ENCODE measurements at places on chromosomes 5 and 9.
A peak's percentile ranks its signal among the peaks of the same experiment; 100 is the strongest.

- no peak for DNase-seq
These were observed 60.8 kb downstream of the WDR41 start for GRCh38 chr5:77431286-77431685.

DNA sequence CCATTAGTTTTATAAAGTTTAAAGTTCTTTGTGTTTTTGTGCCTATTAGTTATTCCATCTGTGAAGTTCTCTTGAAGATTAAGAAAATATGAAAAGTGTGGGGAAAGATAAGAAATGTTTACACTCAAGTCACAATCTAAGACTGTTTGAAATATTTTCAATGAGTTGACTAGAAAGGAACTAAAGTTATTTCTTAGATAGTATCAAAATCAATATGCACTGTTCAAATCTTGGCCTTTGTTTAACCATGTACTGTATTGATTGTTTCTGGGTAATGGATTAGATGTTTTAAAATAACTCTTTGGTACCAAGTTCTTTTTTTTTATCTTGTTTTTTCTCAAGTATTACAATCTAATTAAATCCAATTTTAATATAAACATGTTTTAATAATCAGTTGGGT, 46.0 kb downstream of the SMC5 start:
- no peak for DNase-seq

DNA sequence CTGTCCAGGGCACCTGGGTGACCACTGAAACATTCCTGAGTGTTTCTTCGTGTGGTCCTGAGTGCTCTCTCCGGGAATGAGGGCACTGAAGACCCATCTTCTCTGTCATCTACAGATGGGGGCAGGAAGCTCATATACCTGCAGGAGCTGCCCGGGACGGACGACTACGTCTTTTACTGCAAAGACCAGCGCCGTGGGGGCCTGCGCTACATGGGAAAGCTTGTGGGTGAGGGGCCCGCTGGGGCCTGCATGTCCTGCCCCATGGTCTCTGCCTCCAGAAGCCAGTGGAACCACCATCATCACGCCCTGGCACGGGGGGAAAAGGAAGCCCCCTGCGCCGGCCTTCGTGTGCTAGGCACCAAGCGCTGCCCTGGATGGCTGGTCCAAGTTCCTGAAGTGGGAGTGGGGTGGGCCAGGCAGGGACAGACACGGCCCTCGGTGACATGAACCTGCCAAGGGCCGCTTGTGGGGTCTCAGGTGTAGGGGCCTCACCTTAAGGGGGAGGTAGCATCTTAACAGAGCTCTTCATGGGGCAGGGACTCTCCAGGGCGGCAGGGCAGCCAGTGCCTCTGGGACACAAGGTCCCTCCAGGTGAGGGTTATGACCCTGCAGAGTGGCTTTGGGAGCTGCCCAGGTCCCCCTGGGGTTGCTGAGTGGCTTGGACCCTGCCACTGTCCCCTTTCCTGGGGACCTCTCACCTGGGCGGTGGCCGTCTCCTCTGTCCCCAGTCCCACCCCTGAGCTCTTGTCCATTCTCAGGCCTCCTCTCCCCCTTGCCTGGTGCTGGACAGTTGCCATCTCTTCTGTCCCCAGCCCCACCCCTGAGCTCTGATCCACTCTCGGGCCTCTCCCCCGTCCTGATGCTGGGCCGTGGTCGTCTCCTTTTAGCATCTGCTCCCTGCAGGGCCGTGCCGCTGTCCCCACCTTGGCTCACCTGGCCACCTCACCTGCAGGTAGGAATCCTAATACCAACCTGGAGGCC, 2.1 kb downstream of the OBP2A start:
- no peak for DNase-seq

DNA sequence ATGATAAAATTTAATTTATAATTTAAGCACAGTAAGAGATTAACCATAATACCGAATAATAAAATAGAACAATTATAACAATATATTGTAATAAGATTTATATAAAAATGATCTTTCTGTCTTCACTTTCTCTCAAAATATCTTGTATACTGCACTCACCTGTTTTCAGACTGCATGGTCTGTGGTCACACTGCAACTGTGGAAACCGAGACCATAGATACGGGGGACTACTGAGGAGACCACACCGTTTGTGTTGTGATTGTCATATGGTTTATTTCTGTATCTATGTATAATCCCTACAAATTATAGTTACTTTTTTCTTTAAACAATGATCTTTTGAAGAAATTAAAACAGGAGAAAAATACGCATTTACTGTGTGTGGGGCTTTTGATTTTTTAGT, 78.8 kb upstream of the TNFAIP8 start:
- DNase-seq, result no peak

DNA sequence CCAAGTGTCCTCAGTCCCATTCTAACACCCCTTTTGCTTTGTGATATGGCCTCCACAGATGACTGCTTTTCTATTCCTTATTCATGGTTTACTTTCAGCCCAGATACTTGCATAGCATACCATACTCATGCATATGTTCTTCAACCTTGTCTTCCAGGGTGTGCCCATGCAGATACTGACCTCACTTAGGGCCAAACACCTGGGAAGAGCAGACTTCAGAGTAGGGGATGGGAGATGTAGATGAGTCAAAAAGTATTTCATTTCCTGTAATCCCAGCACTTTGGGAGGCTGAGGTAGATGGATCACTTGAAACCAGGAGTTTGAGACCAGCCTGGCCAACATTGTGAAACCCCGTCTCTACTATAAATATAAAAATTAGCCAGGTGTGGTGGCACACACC, 58.3 kb downstream of the NRG2 start:
- DNase-seq, result no peak

GRCh38 chr9:118401546-118401945, 697.3 kb downstream of the TLR4 start:
- no peak for DNase-seq

DNA sequence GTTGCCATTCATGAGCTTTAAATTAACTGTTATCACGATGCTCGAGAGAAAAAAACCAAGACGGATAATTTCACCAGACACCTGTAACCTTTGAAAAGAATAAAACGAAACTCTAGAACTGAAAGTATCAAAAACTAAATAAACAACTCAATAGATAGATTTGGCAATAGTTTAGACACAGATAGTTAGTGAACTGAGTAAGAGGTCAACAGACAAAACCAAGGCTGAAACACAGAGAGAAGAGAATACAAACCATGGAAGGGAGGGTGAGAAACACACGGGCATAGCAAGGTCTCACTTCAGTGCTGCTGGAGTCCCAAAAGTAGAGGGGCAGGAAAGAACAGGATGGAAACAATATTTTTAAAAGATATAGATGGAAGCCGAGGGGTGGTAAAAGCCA, 3.3 kb upstream of the OR2V1 start:
- no peak for DNase-seq

- peak; percentile 67 for DNase-seq
These were observed 754 bp downstream of the ZFR start for GRCh38 chr5:32443541-32444430.

DNA sequence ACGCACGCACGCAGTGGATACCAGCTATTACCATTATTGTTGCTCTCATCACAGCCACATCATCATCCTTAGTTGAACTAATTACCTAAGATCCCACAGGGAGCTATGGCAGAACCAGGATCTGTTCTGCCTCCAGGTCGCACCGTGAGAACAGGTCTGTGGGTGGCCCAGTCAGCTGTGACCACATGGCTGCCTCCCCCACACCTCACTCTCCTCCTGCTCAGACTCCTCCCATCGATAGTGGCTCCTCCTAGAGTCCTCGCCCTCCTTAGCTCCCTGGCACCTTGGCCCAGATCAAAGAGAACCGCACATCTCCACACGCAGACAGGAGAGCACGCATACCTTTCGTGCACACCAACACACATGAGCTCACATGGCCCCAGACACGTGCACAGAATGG, 32.4 kb upstream of the RPL26L1 start:
- no peak for DNase-seq

DNA sequence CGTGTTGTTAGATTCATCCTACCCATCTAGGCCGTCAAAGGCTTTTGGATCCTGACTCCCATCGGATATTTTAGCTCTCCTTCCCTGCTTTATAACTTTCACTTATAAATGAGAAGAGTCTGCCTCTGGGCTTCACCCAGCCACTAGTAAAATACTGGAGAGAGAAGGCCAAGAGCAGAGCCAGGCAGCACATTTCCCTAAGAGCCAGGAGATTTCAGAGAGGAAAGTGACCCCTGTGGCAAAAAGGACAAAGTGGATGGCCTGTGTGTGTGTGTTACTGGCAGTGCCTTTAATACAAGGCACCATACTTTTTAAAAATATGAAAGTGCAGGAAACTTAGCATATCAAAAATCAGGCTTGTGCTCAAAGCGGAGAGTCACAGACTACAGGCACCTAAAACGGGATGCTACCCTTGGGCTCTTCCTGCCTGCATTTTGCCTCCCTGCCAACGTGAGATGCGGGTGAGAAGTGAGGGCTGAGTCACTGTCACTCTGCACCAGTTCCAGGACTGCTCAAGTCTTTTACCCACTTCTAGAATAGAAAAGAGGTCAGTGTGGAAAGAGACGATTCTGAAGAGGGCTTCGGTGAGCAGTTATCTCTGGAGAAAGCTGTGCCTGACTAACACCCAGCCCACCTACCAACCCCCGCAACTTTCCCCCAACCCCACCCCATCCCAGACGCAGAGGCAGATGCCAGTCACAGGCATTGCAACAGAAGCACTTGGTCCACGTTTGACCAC, 15.9 kb downstream of the NFIL3 start:
- DNase-seq, result no peak

DNA sequence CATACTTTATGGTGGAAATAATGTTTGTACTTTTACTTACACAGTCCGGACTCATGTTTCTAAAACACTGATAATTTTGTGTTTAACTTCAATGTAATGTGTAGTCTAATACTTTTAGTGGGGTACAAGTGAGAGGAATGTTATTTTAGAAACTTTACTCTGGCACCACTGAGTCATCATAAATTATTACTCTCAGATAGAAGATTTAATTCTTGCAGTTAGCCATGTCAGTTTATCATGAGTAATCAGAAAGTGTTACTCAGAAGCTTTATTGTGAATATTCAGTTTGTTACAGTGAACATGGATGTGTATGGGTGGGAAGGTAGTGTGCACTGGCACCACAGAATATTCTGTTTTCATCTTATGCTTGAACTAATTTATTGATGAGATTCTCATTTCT, 20.0 kb downstream of the OGN start:
- no peak for DNase-seq

DNA sequence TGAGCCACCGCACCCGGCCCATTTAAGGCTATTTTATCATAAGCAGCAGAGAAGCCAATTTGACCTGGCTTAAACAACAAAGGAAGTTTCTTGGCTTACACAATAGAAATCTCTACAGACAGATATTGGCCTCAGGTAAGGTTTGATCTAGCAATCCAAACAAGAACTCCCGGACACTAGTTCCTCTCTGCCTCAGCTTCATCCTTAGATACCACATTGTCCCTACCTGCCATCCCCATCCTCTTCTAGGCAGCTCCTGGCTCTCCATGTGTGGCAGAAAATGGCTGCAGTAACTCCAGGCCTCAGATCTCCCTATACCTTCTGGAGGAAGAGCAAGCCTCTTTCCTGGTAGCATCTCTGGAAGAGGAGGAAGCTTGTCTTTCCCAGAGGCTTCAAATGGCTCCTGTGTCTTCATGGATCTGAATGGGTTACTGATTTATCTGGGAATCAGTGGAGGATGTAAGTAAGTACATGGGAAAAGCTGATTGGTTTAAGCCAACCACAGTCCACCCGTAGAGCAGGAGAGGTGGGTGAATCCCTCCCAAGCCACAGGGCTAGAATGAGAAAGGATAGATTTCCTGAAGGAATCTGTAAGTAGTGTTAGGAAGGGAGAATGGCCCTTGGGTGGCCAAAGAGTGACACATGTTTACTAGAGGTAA, 26.7 kb upstream of the AOPEP start:
- DNase-seq, result no peak
